Right kidney (tissue), 9 donors: ENCODE measurements at places on chromosomes 3 and 15.

GRCh38 chr3:44981751-44982150, 5.7 kb downstream of the EXOSC7 start:
- DNase-seq: no peak

DNA sequence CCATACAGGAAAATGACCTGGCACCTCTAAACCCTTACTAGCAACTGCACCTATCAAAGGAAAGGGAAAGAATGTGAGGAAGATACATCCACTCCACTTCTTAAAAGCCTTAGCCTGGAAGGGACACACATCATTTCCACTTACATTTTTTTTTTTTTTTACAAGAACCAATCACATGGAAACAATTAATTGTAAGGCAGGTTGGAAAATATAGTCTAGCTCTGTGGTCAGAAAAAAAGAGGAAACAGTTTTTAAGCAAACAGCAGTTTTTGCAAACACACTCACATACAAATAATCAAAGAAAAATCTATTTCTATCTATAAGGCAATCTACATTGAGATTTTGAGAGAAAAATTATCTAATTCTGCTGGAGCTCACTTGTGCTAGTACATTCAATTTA, 98.9 kb upstream of the SPRED1 start:
- no peak for DNase-seq

DNA sequence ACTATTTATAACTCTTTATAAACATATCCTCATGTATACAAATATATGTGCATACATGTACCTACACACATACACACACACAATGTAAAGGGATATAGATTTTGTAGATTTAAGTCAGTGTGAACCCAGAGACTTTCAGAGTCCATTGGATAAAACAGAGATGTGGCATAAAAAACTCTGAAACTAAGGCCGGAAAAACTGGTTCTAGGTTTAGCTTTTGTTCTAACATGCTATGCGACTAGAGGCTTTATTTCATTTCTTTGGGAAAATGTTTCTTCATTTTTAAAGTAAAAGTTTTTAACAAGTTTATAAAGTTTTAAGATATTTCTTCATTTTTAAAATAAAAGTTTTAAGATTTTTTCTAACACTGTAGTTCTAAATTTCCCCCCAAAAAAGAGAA, 36.7 kb downstream of the ZPLD1 start:
- DNase-seq: no peak

DNA sequence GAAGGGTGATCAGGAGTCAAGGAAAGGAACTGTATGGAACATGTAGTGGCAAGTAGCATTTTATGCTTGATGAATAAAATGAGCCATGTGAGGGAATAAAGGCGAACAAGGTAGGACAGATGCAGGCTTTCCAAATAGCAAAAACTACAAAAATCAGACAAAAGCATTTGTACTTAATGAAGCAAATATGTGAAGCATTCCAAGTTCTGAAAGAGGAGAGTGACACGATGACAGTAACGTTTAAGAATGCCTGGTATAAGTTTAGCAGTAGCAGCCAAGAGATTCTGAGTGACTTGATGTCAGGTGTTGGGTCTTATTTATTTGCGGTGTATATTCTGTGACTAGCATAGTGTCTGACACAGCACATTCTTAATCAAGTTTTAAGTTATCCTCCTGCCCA, 408.2 kb upstream of the RASGRP1 start:
- DNase-seq: no peak

DNA sequence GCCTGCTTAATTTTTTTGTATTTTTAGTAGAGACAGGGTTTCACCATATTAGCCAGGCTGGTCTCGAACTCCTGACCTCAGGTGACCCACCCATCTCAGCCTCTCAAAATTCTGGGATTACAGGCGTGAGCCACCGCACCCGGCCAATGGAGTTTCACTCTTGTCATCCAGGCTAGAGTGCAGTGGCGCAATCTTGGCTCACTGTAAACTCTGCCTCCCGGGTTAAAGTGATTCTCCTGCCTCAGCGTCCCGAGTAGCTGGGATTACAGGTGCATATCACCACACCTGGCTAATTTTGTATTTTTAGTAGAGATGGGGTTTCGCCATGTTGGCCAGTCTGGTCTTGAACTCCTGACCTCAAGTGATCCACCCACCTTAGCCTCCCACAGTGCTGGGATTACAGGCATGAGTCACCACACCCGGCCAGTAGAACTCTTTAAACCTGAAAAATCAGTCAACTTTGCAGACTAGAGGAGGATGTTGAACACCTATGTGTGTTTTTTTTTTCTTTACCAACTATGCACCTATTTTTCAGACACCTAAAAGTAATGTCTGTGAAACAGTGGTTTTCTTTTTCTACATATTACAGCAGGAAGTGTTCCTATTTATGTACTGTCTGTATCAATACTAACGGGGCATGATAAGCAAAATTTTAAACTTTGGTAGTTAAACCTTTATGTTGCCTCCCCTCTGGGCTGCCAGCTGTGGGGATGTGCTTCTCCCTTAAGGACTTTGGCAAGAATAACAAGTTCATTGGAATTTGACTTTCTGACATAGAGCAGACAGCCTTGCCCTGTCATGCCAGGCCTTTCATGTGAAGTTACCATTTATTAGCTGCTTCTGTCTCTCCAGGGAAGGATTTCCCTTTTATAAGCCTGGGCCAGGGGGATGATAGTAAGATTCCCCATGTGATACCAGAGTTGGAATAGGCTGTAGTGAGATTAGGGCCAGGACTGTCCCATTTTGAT, 8.1 kb downstream of the ARIH2 start:
- DNase-seq: no peak

GRCh38 chr3:32296251-32297204, 58.0 kb downstream of the CMTM8 start:
- no peak for DNase-seq

- DNase-seq: no peak
Measured at GRCh38 chr15:73426323-73426994, 16.5 kb upstream of the REC114 start.

DNA sequence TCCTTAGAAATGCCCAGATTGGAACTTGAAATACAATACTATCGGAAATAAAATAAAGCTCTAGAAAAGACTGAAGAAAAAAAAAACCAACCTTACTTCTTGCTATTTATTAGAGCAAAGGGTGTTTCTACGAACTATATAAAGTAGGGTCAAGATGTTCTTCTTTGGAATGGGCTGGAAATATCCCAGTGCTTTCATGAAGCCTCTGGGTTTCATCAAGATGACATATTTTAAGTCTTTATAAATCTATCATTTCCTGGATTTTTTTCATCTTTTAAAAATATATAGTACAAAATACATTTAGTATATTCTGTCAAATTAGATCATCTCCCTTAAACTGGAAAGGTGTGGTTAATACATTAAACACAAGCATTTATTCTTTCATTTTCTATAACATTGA, 978.8 kb downstream of the NAALADL2 start:
- no peak for DNase-seq

DNA sequence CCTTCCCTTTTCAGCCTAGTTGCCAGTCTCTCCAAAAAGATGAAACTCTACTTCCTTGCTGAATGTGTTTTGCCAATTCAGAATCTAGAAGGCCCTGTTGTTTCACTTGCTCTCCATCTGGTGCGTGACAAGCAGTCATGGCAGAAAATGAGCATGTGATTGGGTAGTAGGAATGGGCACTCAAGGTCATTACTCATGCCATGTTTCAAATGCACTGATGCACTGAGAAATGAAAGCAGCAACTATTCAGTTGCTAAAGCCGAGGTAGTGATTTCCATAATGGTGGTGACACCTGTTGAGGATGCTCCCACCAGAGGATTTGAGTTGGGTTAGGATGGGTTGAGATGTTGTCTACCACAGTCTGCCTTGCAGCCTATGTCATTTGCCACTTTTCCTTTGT, 12.7 kb downstream of the ZBTB38 start:
- DNase-seq: no peak

DNA sequence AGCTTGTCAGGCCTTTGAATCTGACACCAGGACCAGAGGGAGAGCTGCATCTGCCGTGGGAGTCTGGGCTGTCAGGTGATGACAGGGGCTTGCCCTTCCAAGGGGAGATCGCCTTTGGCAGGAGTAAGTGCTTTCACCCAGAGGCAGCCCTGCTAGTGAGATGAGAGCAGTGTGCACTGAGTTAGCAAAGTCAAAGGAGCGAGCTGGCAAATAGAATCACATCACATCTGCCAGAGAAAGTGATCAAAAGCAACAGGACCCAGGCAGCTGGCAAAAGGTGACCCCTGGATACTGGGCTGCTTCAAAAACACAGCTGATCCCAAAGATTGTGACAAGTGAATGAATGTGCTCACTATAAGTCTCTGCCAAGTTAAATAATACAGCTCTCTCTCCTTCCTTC, 36.1 kb upstream of the PYDC2 start:
- DNase-seq: no peak

GRCh38 chr3:194928831-194929577, 243.3 kb downstream of the FAM43A start:
- DNase-seq: no peak

DNA sequence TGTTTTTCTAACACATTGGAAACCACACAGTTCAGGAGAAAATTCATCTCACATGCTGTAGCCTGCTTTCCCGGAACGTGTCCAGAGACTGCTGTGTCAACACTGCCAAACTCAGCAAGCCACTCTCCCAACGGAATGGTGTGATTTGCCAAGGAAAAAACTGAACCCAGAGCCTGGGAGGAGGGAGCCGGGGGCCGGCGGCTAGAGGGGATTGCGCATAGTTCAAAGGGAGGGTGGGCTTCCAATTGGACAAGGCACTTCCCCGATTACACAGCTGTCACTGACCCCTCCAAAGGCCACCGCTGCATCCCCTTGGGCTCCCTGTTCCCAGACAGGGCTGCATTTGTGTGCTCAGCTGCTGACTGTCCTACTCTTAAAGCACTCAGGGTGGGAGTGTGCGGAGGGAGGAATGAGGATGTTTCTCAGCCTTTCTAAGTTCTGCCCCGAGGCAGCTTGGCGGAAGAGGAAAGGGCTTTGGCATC, 256.2 kb downstream of the ZNF621 start:
- peak; percentile 58 for DNase-seq

DNA sequence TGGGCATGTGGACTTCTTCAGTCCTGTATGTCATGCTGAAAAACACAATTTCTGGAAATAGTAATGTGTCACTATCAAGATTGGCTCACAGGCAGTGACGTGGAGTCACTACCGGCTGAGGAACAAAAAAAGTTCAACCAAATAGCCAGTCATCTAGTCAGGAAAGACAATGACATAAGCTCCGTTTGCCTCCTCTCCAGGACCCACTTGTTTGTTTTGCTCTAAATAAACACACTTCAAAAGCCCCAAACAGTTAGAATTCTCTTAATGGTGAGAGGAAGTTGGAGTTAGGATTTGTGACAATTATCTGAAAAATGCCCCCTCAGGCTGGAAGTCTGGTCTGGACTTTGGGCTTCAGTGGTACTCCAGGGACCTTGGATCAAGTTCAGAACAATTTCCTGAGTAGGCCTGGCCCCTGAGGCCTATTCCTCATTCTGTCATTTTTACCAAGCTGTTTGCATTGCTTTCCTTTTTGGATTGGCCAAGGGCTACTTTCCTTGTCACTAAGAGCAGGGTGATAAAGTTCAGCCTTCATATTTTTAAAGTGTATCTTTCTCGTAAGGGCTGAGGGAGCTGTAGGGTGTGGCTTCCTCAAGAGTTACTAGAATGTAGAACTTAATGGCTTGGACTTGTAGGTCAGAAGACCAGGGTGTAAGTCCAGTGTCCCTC, 98.9 kb downstream of the EOMES start:
- peak; percentile 16 for DNase-seq

DNA sequence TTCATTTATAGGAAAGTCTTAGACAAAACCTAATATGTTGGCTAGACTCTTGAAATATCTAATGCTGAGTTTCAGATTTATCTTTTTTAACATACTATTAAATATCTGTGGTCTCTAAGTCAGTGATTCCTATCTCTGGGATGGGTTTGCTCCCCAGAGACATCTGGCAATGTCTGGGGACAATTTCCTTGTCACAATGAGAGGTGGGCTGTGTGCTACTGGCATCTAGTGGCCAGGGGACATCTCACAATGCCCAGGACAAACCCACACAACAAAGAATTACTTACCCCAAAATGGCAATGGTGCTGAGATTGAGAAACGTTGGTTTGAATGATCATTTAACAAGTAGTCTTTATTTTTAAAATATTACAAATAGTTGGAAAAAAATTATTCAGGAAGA, 602.1 kb downstream of the MAGI1 start:
- no peak for DNase-seq

- peak; percentile 83 for DNase-seq
Measured at GRCh38 chr15:48962662-48963523, 826 bp downstream of the SHC4 start.

DNA sequence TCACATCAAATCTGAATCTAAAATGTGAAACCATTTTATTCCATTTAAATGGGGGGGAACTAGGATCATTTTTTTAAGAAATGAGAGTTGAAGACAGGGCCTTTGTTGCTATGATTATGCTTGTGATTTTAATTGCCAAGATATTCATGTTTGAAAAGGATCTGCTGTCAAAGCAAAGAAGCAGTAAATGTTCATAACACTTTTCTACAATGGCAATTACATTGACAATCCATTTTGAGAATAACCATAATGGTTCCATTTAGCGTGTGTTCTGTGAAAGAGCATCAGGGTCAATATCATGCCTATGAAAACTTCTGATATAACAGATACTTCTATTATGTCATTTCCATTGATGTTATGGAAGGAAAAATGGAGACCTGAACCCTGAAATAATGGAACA, 745.8 kb upstream of the SGO1 start:
- no peak for DNase-seq

GRCh38 chr3:139524841-139525636, 14.5 kb downstream of the RBP1 start:
- no peak for DNase-seq

GRCh38 chr15:75420698-75421097, 30.8 kb downstream of the SIN3A start:
- no peak for DNase-seq

- no peak for DNase-seq
Measured at GRCh38 chr3:7950890-7951289, 550.7 kb upstream of the LMCD1 start.

DNA sequence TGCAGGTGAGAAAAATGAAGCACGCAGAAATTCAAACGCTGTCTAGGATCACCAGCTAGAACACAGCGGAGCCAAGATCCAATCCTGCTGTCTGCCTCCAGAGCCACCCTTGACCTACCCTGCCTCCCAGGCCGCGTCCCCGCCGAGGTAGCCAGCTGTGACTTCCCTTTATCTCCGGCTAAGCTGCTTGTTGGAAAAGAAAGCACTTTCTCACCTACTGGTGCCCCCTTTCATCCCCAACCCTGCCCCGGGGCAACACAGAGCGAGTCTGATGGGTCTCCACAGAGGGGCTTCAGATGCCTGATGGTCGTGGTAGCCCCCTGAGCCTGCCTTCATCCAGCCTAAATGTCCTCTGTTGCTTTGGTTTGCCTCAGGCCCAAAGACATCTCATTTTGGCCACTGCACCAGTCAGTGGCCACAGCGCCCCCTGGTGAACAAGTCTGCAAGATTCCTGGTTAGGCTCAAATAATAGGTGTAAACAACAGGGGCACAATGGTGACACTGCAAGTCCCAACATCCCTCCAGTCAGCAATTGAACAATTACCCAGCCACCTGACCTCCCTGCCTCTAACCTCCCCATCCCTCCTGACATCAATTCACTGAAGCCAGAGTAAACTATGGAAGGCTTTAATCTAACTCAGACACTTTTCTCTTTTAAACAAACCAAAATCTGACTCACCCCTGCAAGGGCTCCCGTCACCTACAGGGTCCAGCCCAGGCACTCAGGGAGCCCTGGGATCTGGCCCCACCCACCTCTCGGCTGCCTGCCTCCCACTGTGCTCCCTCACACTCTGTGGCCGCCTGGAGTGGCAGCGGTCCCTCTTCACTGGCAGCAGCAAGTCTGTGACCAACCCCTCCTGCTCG, 27.3 kb upstream of the BCL2L10 start:
- peak; percentile 52 for DNase-seq
